Posterior vena cava (tissue), 2 donors: ENCODE measurements at places on chromosomes 4 and X.
A peak's percentile ranks its signal among the peaks of the same experiment; 100 is the strongest.

DNA sequence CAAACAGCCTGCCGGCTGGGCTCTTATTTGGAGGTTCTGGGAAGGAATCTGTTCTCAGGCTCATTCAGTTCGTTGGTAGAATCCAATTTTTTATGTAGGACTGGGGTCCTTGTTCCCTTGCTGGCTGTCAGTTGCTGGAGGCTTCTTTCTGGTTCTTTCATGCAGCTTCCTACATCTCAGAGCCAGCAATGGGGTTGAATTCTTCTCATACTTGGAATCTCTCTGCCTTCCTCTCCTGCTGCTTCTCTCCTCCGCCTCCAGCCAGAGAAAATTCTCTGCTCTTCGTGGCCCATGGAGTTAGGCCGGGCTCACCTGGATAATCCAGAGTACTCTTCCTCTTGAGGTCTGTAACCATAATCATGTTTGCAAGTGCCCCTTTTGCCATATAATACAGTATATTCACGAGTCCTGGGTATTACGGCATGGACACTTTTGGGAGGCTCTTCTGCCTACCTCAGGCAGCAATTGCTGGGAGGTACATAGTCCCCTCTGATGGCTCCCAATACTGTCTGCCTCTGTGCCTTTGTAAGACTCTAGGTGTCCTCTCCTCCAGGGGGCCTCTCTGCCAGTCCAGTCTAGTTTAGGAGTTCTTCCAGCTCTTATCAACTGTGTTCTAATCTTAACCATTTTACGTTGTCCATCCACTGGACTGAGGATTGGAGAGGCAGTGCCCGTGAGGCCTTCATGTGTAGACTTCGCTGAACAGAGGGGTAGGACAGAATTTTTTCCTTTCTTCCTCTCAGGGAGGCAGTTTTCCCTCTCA lies 2.2 kb downstream of the TRMT44 start:
- DNase-seq: no peak

GRCh38 chr4:181807771-181808170 lies 435.4 kb upstream of the TENM3 start:
- no peak for DNase-seq

DNA sequence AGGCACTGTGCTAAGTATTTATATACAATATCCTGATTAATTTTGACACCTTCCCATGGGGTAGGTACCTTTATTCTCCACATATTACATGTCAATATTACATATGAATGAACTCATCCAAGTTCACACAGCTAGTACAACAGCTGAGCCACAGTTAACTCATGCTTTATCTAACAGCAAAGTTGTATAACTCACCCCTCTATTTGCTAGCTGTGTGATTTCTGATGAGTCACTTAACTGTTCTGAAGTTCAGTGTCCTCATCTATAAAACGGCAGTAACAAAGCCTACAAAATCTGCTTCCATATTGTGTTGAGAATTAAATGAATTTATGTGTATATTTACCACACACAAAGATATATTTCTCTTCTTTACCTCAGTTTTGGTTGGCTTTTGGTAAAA lies 48.2 kb upstream of the KDR start:
- no peak for DNase-seq

DNA sequence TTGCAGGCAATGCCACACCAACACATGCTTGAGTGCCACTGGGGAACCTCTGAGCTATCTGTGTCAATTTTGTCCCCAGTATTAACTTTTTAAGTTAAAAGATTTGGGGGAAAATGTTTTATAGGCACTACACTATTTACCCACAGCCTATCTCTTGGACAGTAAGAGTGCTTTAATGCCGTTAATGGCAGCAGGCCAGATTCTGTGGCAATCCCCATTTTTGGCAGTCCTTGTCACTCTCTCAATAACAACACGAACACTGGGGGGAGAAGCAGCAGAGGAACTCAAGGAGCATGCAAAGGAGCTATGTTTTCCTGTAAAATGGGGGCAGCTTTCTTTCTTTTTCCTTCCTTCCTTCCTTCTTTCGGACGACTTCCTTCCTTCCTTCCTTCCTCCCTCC lies 168.6 kb downstream of the NSUN7 start:
- DNase-seq: peak; percentile 90

- DNase-seq: no peak
Measured at GRCh38 chr4:23680671-23681518, 209.0 kb downstream of the PPARGC1A start.

- no peak for DNase-seq
Measured at GRCh38 chrX:152869972-152870371, 27.9 kb upstream of the ZNF185 start.

DNA sequence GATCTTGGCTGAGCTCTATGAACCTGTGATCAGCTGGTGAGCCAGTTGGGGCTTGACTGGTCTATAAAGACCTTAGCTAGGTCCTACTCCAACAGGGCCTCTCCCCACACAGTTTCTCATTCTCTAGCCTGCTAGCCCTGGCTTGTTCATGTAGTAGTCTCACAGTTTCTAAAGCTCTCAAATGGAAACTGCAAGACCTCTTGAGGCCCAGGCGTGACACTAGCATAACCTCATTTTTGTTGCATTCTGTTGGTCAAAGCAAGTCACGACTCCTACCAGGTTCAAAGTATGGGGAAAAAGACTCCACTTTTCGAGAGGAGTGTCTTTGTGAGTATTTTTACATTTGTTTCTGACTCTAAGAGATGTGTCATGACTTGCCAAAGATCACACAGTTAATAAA lies 50.9 kb downstream of the CEP44 start:
- no peak for DNase-seq

- no peak for DNase-seq
Measured at GRCh38 chr4:52868133-52868532, 6.0 kb downstream of the RASL11B start.

- DNase-seq: no peak
Measured at GRCh38 chr4:152385551-152385950, 150.3 kb downstream of the FBXW7 start.

DNA sequence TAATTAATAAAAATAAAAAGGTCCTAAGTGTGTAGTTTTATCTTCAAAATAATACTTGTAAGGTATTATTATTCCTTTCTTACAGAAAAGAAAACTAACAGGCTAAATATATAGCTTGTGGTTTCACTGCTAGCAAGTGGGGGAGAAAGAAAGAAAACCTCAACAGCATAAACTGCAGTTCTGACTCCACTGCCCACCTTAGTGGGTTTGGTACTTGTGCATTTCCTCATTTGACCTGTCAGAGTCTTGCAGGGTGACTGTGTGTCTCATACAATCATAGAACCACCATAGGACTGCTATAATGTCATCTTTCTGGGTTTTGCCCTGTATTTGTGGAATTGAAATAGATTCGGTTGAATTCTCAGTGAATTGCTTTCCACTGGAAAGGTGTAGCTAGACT lies 94.7 kb upstream of the PUDP start:
- DNase-seq: no peak
